ENCODE measurements at places on chromosomes 11 and 22.

DNA sequence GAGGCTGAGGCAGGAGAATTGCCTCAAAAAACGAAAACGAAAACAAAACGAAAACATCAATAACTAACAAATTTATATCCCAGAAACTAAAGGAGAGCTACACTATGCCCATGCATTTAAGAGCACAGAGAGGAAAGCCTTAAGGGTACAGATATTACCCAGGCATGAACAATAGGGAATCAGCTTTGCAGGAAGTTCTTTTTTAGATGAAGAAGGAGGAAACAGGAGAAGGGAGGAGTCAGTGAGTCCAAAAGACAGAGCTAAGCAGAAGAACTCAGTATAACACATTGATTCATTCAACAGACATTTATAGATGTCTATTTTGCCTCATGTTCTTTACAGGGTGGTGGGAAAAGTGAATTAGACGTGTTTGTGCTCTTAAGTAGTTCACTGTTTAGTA is 8.3 kb downstream of the MRPL17 start:
- DNase-seq, result no peak

DNA sequence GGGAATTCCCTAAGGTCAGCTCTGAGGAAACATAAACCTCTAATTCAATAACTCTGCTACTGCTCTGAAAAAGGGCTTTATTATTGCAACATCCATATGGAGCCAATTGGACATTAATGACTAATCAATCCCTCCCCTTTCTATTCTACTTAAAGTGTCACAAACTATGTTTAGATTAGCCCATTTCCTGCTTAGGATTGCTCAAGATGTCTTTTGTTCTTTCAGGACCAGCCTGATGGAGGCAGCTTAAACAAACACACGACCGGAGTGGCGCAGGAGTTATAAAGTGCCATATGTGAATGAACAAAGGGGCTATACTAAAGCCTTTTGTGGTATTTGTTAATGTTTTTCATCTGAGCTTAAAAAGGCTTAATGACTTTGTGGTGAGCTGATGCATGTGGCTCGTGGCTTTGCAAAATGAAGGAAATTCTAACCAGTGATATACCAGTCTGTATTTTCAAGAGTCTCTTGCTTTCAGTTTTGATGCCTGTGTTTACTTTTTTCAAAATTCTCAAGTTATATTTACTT is 354.4 kb downstream of the SOX6 start:
- no peak for DNase-seq

DNA sequence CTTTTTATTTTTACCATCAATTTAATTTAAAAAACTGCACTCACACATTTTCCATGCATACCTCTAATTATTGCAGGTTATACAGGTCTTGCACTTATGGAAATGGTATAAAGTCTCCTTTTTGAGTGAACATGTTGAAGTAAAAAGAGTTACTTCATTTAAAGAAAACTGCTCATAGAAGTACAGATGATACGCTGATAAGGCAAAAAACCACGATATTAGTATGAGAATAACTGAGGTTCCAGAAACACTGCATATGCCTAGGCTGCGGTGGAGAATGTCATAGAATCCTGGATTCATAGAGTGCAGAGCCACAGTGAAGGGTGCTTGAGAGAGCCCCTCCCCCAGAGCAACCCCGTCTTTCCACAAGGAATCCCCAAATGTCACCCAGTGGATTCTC is 175.8 kb downstream of the BCR start:
- no peak for DNase-seq

- no peak for DNase-seq
Measured at GRCh38 chr11:116255321-116255953, 517.4 kb downstream of the BUD13 start.

DNA sequence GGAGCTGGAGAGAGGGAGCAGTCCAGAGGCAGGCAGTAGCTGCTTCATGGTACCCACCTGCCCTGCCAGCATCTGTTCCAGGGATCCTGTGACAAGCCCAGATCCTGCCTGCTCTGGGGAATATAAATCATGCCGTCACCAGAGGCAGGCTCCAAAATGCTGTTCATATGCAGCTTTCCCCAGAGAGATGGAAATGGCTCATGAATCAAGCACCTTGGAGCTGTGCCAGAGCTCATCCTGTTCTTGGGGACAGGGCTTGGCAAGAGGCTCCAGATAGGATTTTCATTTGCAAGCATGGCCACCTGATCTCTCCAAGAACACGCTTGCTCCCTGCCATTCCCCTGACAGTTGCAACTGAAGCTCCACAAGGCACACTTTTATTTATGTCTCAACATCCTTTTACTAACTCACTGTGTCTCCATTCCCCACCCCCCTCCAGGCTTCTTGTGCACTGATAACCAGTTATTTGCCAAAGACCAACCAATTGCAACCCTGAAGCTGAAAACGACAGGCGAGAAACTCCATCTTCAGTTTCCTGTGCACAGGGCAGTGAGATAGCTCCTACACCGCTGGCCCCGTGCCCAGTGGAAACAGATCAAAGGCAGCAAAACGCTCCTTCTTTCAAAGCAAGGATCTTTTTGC is 115.8 kb upstream of the PITPNB start:
- DNase-seq, result no peak

DNA sequence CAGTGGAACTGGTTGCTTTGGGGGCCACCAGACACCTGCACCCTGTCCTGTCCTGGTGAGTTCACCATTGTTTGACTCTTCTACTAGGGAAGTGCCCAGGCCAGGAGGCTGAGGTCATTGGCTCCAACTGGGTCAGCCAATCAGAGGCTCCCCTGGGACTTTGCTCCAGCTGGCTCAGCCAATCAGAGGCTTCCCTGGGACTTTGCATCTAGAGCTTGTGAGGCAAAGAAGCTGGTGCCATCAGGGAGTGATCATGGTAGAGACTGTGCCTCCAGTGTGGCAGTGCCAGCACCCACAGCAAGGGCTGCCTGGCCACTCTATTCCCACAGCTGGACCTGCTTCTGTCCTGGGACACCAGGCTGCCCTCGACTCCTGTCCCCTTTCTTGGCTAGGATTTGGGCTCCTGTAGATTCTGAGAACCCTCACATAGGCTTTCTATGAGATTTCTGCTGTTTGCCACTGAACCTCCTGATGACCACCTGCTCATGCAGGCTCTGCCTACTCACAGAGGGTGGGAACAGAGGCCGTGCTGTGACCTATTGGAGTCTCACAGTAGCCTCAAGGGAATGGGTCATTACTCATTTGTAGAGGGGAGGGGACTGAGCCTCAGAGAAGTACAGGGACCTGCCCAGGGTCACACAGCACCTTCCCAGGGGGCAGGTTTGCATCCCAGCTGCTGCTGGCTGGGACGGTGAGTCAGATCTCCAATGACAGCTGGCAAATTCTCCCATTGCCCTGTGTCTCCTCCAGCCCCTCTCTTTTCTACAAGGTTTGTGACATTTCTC is 59.2 kb upstream of the SHISAL1 start:
- no peak for DNase-seq

DNA sequence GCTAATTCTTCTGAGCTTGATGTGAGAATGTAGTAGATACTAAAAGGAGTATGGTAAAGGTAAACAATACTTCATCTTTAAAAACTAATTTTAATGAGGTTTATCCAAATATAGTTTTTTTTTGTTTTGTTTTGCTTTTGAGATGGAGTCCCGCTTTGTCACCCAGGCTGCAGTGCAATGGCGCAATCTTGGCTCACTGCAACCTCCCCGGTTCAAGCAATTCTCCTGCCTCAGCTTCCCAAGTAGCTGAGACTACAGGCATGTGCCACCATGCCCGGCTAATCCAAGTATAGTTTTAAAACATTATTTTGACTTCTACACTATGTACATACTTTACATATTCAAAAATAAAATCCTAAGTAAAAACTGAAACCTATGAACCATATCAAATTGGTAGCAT is 4.1 kb downstream of the ZBTB44 start:
- no peak for DNase-seq

GRCh38 chr11:14021738-14022137 is 59.2 kb downstream of the SPON1 start:
- DNase-seq, result no peak

- DNase-seq, result no peak
Measured at GRCh38 chr11:63015521-63016215, at the start of gene SLC22A8. TSS of gene SLC22A8 (minus strand) at chr11:63015841. CDS start at chr11:63014958, 883 bp downstream.

DNA sequence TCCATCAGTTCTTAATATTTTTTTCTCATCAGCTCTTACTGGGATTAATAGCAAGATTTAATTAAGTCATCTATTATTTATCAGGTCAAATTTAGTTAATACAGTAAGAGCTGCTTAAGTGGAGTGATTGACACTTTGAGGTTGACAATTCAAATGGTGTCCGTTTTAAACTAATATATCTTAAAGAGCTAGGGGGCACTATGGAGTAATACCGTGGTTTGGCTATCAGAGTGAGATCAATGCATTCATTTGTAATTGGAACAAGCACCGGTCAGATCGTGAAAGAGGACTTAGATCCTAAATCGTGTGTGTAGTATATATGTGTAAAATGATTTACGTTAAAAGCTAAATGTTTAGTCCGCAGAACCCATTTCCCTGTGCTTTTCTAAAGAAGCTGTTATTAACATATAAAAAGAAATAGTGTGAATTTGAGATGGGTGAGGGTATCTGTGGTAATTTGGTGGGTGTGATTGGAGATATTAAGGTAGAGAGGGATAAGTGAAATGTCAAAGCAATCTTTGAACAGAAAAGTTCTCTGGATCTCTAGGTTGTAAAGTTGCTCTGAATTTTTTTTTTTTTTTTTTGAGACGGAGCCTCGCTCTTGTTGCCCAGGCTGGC is 2.3 kb downstream of the SIK2 start:
- DNase-seq, result no peak

GRCh38 chr11:100791103-100791502 is 104.0 kb downstream of the ARHGAP42 start:
- DNase-seq, result no peak

DNA sequence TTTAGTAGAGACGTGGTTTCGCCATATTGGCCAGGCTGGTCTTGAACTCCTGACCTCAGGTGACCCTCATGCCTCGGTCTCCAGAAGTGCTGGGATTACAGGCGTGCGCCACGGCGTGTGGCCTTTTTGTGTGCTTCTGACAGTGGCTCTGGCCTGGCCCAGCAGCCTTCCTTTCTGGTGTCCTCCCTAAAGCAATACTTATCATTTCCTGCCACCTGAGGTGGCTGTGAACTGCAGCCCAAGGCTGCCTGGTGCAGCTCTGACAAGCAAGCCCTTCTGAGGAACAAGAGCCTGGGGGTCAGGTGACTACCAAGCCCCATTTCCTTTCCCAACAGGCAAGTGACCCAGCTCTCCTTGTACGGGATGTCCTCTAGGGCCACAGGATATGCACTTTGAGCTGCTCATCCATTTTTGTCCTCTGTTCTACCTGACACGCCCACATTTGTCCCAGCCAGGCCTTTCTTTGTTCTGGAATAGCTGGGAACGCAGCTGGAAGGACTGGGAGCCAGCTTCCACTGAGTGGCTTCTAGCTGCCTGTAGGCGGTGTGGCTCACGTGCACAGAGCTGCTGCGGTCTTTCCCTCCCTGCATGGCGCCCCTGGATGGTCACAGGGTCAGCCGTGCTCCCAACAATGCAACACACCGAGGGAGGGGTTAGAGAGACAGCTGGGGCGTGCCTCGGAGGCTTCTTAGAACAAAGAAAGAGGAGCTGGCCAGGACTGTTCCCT is 12.3 kb upstream of the BID start:
- DNase-seq, result no peak

GRCh38 chr22:22546490-22546889 is 12.6 kb downstream of the PRAME start:
- DNase-seq, result no peak

GRCh38 chr11:111918390-111919256 is at the start of gene C11orf52:
TSS of gene C11orf52 (plus strand) at chr11:111918913. CDS start at chr11:111918973, 60 bp downstream.
- no peak for DNase-seq

- no peak for DNase-seq
Measured at GRCh38 chr11:101915791-101916291, 481 bp downstream of the ANGPTL5 start.

- no peak for DNase-seq
Measured at GRCh38 chr22:48490500-48491411, 1336.9 kb downstream of the BRD1 start.

DNA sequence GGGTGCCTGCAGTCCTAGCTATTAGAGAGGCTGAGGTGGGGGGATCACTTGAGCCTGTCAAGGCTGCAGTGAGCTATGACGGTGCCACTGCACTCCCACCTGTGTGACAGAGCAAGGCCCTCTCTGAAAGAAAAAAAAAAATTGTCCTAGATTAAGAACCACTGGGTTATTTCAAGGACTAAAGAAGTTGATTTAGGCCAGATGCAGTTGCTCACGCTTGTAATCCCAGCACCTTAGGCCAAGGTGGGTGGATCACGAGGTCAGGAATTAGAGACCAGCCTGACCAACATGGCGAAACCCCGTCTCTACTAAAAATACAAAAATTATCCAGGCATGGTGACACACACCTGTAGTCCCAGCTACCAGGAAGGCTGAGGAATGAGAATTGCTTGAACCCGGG is 129.0 kb downstream of the MRTFA start:
- DNase-seq, result no peak

- DNase-seq, result no peak
Measured at GRCh38 chr11:112558691-112559090, 298.0 kb upstream of the PLET1 start.

GRCh38 chr11:87712802-87713202 is 462.4 kb downstream of the RAB38 start:
- no peak for DNase-seq

GRCh38 chr22:29328566-29329500 is 13.3 kb upstream of the RASL10A start:
- DNase-seq, result no peak

DNA sequence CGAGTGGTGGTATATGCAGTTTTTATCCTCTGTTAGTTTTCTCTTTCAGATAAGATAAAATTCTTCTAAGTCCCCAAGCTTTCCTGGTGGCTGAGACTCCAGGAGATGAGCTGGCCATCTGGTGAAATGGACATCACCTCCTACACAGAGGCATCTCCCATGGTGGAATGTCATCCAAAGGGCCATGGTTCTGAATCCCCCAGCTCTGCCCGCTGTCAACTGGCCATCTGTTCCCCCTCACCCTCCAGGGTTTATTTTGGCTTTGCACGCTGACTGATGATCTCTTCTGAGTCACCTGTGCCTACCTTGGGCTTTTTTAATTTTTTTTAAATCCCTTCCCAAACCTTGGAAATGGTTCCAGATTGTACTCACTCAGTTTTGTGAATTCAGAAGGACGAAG is 142.2 kb downstream of the HIPK3 start:
- DNase-seq, result no peak

DNA sequence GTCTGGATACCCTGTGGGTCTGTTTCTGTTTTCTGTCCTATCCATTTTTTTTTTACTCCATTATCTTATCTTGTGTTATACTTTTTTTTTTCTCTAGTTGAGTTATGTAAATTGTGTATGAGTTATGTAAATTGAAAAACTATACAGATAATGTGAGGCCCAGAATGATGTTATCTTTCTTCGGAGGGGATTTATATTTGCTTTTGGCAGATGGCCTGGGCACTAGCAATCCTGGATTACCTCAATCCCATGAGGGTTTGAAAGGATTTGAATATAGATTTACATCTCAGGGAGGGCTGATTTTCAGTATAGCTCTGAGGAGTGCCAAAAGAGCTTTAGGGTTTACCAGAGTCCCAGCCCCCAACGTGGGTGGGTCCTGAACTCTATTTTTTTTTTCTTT is 71.0 kb downstream of the CSTPP1 start:
- no peak for DNase-seq

DNA sequence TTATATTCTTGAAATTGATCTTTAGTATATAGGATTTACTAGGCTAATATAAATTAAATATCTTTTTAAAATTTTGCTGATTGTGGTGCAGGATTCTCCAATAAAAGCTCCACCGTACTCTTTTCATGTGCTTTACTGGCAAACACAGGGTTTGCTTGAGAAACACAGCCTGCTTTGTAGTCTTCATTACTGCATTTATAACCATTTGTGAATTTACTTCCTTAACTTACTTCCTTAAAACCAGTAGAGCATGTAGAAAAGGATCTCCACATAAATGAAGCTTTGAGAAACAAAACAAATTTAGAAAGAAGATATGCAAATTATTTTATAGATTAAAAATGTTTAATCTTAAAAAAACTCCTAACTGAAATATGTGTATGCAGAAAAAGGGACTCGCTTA is 28.8 kb downstream of the SWAP70 start:
- no peak for DNase-seq
